Left renal pelvis (tissue), 4 donors: ENCODE measurements at places on chromosomes 1 and 21. TPM values are rescaled to one million over a fixed set of nuclear protein-coding genes. Genes with fewer than 3 reads are reported as not detected.

GRCh38 chr1:170765279-170765678 lies 101.3 kb downstream of the PRRX1 start:
- DNase-seq, result no peak

DNA sequence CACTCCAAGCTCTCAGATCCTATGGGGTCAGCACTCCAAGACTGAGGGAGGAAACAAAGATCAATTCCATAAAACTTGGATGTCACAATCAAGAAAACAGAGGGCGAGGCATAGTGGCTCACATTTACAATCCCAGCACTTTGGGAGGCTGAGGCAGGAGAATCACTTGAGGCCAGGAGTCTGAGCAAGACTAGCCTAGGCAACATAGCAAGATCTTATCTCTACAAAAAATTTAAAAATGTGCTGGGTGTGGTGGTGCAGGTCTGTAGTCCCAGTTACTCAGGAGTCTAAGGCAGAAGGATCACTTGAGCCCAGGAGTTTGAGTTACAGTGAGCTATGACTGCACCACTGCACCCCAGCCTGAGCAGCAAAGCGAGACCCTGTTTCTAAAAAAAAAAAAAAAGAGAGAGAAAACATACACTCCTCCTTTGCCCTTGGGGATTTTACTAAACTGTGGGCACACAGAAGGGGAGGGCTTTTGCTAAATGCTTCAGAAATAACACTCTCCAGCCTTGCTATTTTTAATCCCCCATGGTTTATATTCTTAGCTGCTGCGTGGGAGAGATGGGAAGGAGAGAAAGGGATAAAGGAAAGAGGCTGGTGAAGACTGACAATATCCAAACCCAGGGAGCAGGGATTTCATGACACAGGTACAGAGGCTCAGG lies 18.1 kb downstream of the ARHGEF2 start:
- no peak for DNase-seq

DNA sequence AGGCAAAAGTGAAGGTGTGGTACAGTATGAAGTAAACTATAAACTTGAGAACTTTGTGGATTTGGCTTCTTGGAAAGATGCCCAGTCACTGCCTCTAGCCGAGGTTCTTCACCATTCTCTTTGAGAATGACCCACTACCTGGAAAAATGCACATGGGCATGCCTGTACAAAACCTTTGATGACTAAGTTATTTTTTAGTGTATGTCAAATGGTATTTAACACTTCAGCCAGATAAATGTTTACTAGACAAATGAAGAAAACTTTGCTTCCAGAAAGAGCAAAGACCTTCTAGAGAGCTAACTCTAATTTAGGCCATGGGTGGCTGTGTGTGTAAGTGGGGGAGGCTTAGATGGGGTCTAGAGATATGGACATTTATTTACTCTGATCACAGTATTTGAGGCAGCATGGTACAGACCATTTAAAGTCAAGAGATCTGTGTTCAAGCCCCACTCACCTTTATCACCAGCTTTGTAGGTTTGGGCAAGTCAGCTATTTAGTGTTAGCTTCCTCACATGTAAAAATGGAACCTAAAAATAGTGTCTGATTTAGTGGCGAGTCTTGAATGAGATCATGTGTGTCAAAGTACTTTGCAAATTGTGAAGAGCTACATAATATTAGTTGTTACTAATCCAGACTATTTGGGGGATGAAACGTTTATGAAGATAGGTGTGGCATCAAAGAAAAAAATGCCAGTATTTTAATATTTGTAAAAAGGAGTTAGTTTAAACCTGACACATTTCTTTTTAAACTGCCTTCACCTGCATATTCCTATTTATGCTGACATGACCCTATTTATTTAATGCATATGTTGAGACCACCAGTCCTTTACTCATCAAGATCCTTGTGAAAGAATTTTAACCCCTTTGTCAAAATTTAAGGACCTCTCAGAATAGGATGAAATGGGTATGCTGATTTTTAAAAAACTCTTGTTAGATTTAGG lies 20.2 kb downstream of the NFYC start:
- no peak for DNase-seq

LCE3E gene
- not detected for polyA plus RNA-seq

DNA sequence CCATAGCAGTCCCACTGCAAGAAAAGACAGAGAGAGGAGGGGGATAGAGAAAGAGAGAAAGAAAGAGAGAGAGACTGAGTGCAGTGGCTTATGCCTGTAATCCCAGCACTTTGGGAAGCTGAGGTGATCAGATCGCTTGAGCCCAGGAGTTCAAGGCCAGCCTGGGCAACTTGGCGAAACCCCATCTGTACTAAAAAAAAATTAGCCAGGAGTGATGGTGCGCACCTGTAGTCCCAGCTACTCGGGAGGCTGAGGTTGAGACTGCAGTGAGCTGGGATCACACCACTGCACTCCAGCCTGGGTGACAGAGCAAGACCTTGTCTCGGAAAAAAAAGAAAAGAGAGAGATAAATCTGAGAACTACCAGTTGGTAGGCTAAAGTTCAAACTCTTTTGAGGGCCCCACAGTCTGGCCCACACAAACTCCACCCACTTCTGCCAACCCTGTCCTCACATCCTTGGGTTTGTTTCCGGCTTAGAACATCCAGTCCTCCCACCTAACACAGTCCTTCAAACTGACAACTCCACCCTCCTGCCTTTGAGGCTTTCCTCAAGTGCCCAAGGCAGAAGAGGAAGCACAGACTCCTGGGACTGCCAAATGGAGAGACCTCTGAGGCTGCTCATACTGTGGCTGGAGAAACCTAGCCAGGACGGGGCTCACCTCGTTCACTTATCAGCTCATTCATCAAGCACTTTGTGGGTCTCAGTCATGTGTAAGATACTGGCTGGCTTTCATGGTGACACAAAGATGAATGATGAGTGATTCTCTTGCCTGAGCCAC lies 20.1 kb downstream of the TFAP2E start:
- DNase-seq, result no peak

DNA sequence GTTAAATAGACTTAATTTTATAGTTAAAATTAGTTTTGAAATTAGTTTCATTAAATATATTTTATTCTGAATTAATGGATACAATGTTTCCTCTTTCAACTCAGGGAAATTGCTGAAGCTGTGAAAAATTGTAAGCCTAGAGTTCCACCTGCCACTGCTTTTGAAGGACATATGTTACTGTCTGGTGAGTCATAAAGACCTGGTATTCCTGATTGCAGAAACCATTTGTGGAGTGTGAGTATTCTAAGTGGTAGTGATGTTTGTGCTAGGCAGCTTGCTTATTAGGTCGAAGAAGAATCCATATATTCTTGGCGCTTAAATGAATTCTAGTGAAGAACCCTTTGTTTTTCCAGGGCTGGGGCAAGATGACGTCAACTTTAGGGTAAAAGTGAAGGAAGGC lies 34.0 kb downstream of the MTR start:
- no peak for DNase-seq

DNA sequence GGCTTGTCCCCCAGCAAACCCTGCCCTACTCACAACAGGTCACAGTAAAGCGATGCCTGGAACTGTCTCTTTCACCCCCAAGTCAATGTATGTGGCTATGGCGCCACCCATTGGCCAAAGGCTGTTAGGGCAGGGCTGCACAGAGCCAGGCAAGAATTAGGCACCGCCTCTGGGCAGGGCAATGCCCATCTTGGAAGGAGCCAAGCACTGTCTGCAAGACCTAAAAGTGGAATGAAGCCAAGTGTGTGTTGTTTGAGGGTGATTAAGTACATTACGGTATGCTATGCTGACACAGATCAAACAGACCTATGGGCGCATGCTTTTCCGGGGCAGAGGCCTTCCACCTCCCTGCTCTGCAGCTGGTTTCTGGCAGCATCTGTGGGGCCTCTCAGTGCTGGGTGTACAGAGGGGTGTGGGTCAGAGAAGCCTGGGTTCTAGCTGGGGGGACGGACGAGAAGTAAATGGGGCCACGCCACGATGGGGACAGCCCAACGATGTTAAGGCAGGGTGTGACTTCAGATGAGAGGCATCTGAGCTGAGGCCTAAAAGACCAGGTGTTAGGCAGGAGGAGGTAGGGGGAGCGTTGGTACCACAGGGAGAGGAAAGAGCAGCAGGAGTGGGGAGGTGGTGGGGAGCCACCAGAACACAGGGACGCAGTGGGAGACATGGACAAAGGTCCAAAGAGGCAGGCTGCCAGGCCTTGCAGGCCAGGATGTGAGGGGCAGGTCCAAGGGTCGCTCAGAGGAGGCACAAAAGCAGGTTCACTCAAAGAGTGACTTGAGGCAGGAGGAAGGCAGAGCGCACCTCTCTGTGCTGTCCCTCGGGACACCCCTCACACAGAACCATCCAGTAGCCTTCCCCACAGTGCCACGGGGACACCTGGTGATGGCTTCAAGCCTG lies 49.8 kb downstream of the ACOT7 start:
- DNase-seq, result peak; percentile 54
